ENCODE measurements at places on chromosomes 5 and 9. TPM values are rescaled to one million over a fixed set of nuclear protein-coding genes. Genes with fewer than 3 reads are reported as not detected.

DNA sequence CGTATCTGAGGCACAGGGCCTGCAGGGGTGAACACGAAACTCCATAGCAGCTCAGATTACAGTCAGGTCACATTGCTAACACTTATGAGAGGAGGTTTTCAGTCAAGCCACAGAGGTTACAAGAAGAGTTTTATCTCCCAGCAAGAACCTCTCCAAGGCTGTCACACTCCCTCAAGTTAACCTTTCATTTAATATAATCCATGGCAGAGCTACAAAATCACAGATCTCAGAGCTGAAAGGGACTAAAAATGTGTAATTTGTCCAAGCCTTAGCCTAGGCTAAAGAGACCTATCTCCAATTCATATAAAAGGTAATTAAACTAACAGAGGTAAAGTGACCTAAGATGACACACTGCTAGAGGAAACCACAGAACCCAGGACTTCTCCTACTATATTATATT, 57.2 kb downstream of the MLANA start:
- no peak for DNase-seq

DNA sequence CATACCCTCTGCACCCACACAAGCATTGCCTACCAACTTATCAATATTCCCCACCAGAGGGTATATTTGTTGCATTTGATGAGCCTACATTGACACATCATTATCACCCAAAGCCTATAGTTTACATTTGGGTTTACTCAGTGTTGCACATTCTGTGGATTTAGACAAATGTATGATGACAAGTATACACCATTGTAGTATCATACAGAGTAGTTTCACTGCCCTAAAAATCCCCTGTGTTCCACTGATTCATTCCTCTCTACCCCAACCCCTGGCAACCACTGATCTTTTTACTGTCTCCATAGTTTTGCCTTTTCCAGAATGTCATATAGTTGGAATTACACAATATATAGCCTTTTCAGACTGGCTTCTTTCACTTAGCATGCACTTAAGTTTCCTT, 85.7 kb upstream of the CPLX2 start:
- no peak for DNase-seq

GRCh38 chr9:95062596-95063065, 254.9 kb downstream of the FANCC start:
- no peak for DNase-seq

GRCh38 chr9:112063151-112063550, 111.9 kb downstream of the SUSD1 start:
- no peak for DNase-seq

GRCh38 chr9:102832814-102833213, 162.3 kb upstream of the CYLC2 start:
- DNase-seq: no peak

TBCA gene
- 221 TPM for polyA plus RNA-seq

Measured in renal cortex interstitium (tissue), 15 donors.